IPS DF 19.7 (cell line): ENCODE measurements at places on chromosomes 7 and 10.

DNA sequence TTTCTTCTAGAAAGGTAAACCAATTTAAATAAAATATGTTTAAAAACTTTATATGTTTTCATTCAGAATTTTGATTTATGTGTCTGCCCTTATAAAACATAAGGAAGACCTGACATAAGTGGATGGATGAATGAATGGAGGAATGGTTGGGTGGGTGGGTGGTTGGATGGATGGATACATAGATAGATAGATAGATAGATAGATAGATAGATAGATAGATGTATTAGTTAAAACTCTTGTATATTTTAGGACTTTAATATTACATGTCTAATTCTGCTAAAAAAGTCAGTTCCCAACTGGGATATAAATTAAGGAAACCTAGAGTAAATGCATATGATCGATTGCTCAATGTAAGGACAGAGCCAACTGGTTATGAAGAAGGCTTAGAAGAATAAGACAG lies 156.3 kb upstream of the WNT16 start:
- DNase-seq: no peak

- no peak for DNase-seq
Measured at GRCh38 chr10:27819781-27820531, 74.3 kb upstream of the MKX start.

- DNase-seq: peak; percentile 15
Measured at GRCh38 chr7:108114117-108114841, 15.9 kb downstream of the LAMB4 start.

GRCh38 chr10:529468-530230 lies 159.8 kb downstream of the DIP2C start:
- no peak for DNase-seq

- DNase-seq: no peak
Measured at GRCh38 chr7:129889133-129889844, 63.5 kb downstream of the UBE2H start.

DNA sequence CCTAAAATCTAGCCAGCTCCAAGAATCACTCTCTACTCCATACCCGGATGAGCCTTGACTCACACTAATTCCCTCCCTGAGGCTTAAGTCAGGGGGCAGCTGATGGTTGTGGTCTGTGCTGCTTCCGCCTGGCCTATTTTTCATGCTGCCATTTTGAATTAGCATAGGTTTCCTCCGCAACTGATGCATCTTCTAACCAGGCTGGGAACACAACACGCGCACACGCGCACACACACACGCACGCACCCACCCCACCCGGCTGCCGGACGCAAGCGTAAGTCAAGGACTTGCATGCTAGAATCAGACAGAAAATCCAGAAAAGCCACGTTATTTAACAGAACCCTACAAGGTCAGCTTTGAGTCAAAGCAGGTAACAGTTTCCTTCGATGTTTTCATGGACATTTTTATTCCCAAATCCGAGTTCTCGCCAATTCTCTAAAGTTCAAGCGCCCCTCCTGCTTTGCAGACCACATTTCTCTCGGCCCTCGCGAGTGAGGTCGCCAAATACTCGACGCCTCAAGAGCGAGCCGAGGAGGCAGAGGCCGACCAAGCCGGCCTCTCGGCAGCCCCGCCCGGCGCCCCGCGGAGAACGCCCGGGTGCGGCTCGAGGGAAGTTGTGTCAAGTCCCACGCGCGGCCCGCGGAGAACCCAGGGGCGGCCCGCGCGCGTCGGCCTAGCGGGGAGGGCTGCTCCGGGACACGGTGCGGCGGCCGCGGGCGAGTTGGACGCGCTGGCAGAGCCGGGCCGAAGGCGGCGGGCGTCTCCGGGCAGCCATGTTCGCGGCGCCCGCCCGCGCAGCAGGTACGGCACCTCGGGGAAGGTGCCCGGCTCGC lies 961 bp downstream of the SCRN1 start:
- DNase-seq: no peak

- no peak for DNase-seq
Measured at GRCh38 chr7:127924874-127925273, 106.4 kb downstream of the LRRC4 start.

GRCh38 chr7:105187302-105188169 lies 173.5 kb downstream of the KMT2E start:
- DNase-seq: no peak

- DNase-seq: no peak
Measured at GRCh38 chr7:98286093-98286539, 4.6 kb downstream of the BRI3 start.

GRCh38 chr10:31103112-31103511 lies 71.4 kb upstream of the ZNF438 start:
- DNase-seq: no peak
